Hematopoietic multipotent progenitor cell (in vitro differentiated cells): ENCODE measurements at places on chromosomes 2 and 18.

DNA sequence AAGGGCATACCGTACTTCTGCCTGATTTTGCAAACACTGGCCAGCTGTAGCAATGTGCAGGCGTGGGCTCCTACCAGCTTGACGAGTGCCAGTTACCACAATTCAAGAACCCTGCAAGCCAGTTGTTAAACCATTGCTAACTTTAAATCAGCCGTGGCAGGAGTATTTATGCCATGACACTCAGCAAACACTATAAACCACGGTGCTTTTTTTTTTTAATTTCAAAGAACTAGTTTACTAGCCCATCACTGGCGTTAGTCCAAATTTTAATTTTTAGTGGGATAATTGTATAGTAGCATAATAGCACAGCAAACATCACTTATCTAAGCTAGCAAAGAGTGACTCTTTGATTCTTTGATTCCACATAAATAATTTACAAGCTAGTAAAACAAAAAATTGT lies 111.1 kb downstream of the COL4A4 start:
- DNase-seq = no peak

DNA sequence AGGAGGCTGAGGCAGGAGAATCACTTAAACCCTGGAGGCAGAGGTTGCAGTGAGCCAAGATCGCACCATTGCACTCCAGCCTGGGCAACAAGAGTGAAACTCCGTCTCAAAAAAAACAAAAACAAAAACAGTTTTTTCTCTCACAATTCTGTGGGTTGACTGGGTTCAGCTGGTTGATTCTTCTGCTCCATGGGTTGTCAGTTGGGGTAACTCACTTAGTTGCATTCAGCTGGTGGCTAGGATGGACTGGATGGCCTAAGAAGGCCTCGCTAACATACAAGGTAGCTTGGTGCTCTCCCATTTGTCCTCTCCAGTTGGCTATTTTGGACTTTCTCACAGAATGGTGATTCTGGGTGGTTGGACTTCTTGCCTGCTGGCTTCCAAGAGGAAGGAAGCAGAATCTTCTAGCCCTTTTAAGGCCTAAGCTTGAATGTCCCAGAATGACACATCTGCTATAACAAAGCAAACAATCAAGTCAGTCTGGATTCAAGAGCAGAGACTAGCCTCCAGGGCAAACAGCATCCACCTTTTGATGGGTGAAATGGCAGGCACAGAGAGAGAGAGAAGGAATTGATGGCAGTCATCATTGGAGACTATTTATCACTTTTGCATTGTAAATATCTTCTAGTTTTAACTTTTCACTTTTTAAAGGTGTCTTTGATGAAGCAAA lies 17.9 kb downstream of the LAMA3 start:
- no peak for DNase-seq

GRCh38 chr2:176193048-176193447 lies 4.6 kb downstream of the HOXD1 start:
- no peak for DNase-seq

GRCh38 chr2:238645095-238645494 lies 202.8 kb upstream of the TWIST2 start:
- DNase-seq = no peak

- peak; percentile 37 for DNase-seq
Observed at GRCh38 chr2:15808944-15809343, 131.4 kb upstream of the MYCN start.

GRCh38 chr2:176613323-176613987 lies 344.2 kb downstream of the MTX2 start:
- DNase-seq = no peak

- no peak for DNase-seq
Observed at GRCh38 chr2:11016735-11017388, 105.1 kb downstream of the KCNF1 start.

GRCh38 chr2:25587361-25587760 lies 86.0 kb downstream of the DTNB start:
- DNase-seq = no peak

DNA sequence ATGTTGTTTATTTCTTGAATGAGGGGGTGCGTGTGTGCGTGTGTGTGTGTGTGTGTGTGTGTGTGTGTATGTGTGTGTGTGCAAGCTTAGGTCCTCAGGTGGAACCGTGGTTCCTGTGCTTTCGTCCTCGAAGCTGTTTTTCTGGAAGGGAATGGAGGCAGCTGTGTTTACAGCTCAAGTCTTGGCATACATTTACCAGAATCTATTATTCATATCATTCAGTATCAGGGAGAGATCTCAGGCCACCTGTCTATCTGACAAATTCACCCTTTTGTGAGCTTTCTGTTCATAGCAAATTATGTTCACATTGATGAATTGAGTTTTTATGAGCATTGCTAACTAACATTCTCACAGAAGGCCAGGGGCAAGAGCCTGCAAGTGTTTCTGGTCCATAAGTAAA lies 550.4 kb downstream of the ARHGAP15 start:
- DNase-seq = no peak

GRCh38 chr2:177296040-177296439 lies 31.5 kb upstream of the NFE2L2 start:
- no peak for DNase-seq

GRCh38 chr2:16285813-16286510 lies 345.6 kb downstream of the MYCN start:
- DNase-seq = no peak

GRCh38 chr2:239538357-239539052 lies 137.7 kb upstream of the HDAC4 start:
- DNase-seq = no peak

GRCh38 chr18:24535527-24536295 lies 75.3 kb downstream of the HRH4 start:
- DNase-seq = no peak

DNA sequence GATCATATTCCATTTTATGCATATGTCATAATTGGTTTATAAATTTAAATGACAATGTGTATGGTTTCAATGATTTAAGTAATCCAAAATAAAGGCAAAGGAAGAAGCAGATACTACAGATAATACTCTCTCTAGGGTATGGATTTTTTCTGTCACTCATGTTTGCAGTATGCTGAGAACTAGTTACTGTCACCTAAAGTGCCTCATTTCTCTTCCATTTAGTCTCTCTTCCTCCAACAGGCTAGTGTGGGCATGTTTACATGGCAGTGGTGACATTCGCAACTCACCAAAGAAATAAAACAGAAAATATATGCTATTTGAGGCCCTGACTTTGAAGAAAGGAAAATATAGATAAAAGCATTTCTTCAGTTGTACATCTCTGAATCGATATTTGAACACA lies 1460.4 kb upstream of the ZEB2 start:
- no peak for DNase-seq

DNA sequence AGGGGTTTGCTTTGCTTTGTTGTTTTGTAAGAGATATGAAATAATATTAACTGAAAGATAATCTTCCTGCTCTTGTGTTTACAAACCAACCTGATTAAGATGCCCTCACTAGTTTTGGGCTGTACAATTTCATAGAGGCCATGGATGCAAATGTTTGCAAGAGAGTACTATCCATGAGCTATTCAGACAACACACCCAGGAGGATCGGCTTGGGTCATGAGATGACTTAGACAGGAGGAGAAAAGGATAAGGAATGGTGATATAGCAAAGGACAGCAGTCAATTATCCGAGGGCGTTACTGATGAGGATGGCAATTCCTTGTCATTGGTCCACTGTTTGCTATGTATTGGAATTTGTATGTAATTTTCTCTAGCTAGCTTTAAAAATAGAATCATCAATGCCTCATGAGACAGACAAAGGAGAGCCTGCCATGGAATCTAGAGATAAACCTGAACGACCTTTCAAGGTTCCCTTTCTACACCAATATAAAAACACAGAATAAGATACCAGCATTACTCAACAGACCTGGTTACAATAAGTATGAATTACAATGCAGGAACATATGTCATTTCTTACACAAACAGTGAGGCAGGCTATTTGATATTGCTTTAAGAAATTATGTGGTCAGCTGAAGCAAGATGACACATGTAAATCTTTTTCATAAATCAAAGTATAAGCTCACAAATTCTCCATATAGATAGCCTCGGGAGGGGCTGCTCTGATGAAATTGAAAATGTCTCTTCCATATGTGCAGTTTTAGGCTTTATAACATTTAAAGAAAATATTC lies 54.4 kb upstream of the SOS1 start:
- no peak for DNase-seq

GRCh38 chr2:27007416-27008374 lies 25.1 kb upstream of the TMEM214 start:
- DNase-seq = no peak

GRCh38 chr2:145841973-145842372 lies 1322.1 kb upstream of the ZEB2 start:
- DNase-seq = no peak

DNA sequence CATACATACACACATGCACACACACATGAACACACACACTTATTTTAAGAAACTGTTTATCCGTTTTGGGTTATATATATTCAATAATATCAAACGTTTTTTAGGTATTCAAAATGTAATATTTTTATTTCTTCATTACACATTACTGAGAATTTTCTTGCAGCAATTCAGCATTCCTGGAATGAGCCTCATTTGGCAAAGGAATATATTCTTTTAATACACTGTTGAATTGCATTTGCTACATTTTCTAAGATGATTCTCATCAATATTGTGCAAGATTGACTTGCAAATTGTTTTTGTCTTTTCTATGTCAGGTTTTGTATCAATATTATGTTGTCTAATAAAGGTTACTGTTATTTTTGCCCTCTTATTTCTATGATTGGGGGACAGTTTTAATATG lies 276.1 kb upstream of the CYP26B1 start:
- DNase-seq = no peak

DNA sequence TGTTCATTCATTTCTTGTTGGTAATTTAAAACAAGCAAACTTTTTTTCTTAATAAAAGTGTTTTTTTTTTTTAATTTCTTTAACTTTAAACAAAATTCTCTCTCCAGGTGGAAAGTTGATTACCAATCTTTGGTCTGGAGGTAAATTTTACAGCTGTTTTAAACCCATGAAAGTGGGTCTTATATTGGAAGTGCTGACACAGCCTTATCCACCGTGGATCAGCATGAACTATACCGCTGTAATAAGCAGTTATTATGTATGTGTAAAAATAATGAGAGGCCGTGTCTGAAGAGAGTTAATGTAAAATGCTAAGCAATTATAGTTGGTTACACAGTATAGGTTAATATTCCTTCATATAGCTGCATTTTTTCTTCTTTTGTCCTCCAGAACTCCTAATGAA lies 378.1 kb upstream of the ATP5MC3 start:
- no peak for DNase-seq

- no peak for DNase-seq
Observed at GRCh38 chr2:149653831-149654445, 66.4 kb upstream of the MMADHC start.

- no peak for DNase-seq
Observed at GRCh38 chr2:45435316-45435715, 175.8 kb downstream of the SRBD1 start.

DNA sequence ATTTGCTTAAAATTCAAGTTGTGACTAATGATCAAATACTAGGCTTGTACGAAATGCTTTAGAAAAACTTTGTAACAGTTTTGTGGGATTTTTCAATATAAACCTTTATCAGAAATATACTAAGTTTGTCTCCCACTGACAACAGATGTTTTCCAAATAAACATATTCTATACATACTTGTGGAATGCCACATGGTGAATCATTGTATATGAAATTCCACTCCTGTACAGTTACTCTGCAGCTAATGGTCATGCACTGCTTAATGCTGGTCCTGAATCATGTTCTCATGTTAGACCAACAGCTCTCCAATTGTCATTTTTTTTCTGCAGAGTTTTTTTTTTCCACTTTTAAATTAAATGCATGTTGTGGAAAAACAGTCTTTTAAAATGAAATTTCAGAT lies 90.1 kb downstream of the DPP4 start:
- DNase-seq = no peak

DNA sequence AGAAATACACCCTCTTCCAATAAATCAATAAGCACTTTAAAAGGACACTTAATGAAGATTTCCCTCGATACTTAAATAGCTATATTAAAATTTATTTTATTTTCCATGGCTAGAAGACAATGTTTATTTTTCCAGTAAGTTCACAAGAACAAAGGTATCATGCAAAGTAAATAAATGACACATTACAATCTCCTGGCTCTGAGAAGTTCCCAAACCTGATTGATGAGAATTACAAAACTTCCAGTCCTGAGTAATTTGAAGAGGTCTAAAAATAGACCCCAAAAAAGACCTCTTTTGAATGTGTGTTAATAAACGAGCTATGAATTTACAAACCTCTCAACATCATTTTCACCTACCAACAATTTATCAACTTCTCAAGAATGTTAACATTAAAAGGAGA lies 1.5 kb upstream of the PEX13 start:
- no peak for DNase-seq

DNA sequence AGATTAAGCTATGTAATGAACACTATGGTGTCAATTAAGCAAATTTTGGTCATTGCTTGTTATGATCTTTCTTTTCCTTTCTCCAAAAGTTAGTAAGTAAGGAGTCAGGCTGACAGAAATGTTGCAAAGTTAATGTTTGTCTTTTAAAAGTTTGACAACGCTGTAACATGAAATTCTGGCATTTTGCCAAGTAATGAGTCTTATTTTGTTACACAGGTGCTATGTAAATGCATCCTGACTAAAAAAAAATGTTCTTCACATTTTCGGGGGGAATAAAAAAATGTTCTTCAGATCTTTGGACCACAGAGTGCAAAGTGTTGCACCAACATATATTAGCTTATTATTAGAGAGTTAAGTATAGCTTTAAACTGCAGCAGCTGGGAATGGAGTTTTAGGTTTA lies 54.8 kb upstream of the PROKR1 start:
- DNase-seq = no peak

- no peak for DNase-seq
Observed at GRCh38 chr2:101149241-101150192, 1.7 kb downstream of the TBC1D8 start.

DNA sequence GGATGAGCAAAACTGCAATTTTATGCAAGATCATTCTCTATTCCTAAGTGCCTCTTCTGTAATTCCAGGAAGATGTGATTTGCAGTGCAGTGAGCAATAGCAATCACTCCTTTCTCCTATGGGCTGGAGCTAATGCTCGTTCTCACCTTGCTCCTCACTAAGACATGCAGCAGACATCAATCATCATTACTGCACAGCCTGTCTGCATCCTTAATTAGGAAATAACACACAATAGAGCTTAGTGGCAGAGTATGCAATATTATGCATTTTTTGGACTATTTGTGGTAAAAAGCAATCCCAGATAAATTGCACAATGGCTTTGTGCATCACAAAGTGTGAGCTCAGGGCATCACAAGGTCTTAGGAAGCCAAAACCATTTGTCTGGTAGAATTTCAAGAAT lies 32.6 kb upstream of the RAPH1 start:
- DNase-seq = no peak

- no peak for DNase-seq
Observed at GRCh38 chr2:139162957-139163356, 382.8 kb upstream of the NXPH2 start.

GRCh38 chr2:127097841-127098651 lies 8.9 kb downstream of the BIN1 start:
- no peak for DNase-seq
